ENCODE measurements at places on chromosomes 7 and 10. TPM values are rescaled to one million over a fixed set of nuclear protein-coding genes. Genes with fewer than 3 reads are reported as not detected.

GRCh38 chr7:82507976-82508677, 64.5 kb upstream of the CACNA2D1 start:
- no peaks in the 10 kb centered on the region for H3K36me3 ChIP-seq
- no peak overlapping the region for H3K27ac ChIP-seq
- H3K27me3 ChIP-seq, result no peaks in the 10 kb centered on the region
- H3K4me3 ChIP-seq, result peak overlapping the region; percentile 25

- H3K27ac ChIP-seq, result no peak overlapping the region
- no peak overlapping the region for H3K4me3 ChIP-seq
- no peak for DNase-seq
- no peaks in the 10 kb centered on the region for H3K27me3 ChIP-seq
- no peaks in the 10 kb centered on the region for H3K4me1 ChIP-seq
These were observed 188.4 kb downstream of the CYP26A1 start for GRCh38 chr10:93261961-93262610.

DNA sequence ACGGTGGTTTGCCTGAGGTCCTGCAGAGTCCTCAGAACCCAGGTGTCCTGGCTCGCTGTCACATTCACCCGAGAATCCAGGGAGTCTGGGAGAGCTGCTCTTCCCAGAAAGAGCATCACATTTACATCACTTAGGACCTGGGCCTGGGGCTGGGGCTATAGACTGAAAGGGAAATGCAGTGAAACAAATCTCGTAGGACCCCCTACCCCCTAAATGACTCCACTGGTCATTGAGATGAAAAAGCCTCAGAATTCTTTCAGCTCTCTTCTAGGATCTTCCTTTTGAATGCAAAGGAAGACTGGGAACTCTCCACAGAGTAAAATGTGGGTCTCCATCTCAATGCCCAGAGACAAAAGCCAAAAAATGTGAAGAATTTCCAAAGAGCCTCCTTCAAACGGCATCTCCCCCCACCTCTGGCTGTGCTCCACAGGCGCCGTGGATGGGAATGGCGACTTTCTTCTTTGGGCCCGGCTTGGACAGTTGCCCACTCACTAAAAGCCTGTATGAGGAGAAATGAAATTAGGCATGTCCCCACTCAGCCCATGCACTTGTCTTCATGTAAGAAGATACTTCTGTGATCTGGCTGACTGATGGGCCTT, 49.0 kb upstream of the PODXL start:
- H3K4me1 ChIP-seq, result no peaks in the 10 kb centered on the region
- H3K4me3 ChIP-seq, result no peak overlapping the region
- H3K36me3 ChIP-seq, result no peaks in the 10 kb centered on the region
- no peak for DNase-seq
- no peaks in the 10 kb centered on the region for H3K27me3 ChIP-seq

DNA sequence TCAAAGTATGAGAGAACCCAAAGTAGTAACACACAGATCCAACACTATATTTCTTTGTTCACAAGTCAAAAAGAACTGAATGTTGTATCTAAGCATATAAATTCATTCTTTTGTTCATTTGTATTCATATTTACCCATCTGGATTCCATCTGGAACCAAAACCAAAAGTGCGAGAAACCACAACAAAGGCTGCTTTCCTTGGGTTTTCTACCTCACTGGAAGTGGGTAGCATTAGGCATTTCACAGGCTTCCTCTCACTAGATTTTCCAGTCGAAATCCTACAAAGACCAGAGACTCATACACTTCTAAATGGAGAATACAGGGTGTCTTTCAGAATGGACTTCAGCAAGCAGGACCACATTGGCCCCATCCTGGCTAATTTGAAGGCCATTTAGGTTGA, 109.8 kb upstream of the WNT16 start:
- no peak overlapping the region for H3K4me3 ChIP-seq
- H3K4me1 ChIP-seq, result no peaks in the 10 kb centered on the region
- H3K36me3 ChIP-seq, result no peaks in the 10 kb centered on the region
- no peak overlapping the region for H3K27ac ChIP-seq
- DNase-seq, result no peak

GRCh38 chr7:113832196-113832745, 86.5 kb downstream of the PPP1R3A start:
- H3K27me3 ChIP-seq, result no peaks in the 10 kb centered on the region
- H3K4me3 ChIP-seq, result no peak overlapping the region
- DNase-seq, result no peak
- no peak overlapping the region for H3K27ac ChIP-seq
- H3K4me1 ChIP-seq, result no peaks in the 10 kb centered on the region

- no peaks in the 10 kb centered on the region for H3K4me1 ChIP-seq
- H3K27me3 ChIP-seq, result no peaks in the 10 kb centered on the region
- H3K27ac ChIP-seq, result no peak overlapping the region
- DNase-seq, result no peak
- no peak overlapping the region for H3K4me3 ChIP-seq
These were observed 537.6 kb downstream of the LRMDA start for GRCh38 chr10:75969031-75969430.

- no peaks in the 10 kb centered on the region for H3K36me3 ChIP-seq
- H3K27me3 ChIP-seq, result no peaks in the 10 kb centered on the region
- H3K4me1 ChIP-seq, result no peaks in the 10 kb centered on the region
- DNase-seq, result no peak
These were observed 24.1 kb upstream of the MAT1A start for GRCh38 chr10:80313523-80313922.

DNA sequence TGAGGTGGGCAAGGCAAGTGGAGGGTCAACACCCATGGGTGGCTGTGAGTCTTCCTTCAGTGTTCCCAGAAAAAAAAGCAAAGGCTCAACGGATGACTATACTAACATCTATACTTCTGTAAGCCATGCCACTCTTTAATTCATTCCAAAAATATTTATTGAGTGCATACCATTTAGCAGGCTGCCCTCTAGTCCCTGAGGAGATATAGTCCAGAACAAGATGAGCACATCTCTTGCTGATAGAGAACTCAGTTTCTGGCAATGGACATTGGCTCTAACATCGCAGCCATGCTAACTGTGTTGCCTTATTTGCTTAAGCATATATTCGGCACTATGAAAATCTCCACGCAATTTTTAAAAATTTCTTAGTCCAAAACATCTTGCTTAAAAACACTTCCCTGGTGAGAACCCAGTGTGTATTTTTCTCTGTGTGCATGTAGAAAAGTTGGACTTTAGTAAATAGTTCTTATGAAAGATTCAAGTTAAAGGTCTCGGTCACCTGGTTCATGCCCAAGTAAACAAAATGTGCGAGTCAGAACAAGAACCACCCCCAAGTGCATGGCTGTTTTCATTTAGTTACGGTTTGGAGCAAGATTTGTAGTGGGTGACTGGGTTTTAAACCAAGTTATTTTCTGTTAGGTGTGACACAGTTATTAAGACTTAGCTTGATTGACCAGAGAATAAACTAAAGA, 69.8 kb downstream of the MET start:
- no peaks in the 10 kb centered on the region for H3K27me3 ChIP-seq
- no peak for DNase-seq
- no peak overlapping the region for H3K27ac ChIP-seq
- H3K4me1 ChIP-seq, result no peaks in the 10 kb centered on the region

DNA sequence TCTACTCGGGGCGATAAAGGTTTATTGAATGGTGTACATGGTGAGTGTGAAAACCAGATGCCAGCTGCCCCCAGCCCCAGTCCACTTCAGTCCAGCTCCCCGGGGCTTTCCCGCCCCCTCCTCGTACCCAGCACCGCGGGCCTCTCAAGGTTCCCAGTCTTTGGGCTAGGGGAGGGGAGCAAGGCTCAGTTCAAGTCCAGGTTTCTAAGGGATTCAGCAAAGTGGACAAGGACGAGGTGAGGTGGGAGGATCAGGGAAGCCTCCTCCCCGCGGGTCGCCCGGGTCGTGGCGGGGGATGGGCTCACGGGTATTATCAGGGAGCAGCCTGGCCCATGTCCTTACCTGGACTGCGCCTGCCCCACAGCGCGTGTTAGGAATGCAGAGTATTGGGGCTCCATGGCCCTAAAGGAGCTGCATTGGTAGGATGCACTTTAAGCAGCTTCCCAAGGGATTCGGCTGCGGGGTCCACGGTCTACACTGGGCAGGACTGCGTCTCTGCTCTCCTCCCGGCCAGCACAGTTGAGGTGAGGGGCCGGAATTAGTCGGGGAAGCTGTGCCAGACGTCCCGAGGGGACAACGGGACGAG, 541 bp upstream of the PFKFB3 start:
- H3K27me3 ChIP-seq, result no peaks in the 10 kb centered on the region
- peak overlapping the region; percentile 83 for H3K4me3 ChIP-seq
- peaks cover 19% of the 10 kb centered on the region for H3K4me1 ChIP-seq
- H3K27ac ChIP-seq, result peak overlapping the region; percentile 95

- no peaks in the 10 kb centered on the region for H3K27me3 ChIP-seq
- H3K4me1 ChIP-seq, result no peaks in the 10 kb centered on the region
- no peak for DNase-seq
- no peak overlapping the region for H3K4me3 ChIP-seq
These were observed 1106.8 kb upstream of the LRRTM3 start for GRCh38 chr10:65818990-65819389.

- H3K27me3 ChIP-seq, result no peaks in the 10 kb centered on the region
- H3K36me3 ChIP-seq, result no peaks in the 10 kb centered on the region
- DNase-seq, result no peak
- no peaks in the 10 kb centered on the region for H3K4me1 ChIP-seq
These were observed 38.6 kb downstream of the BPGM start for GRCh38 chr7:134685250-134685649.

GRCh38 chr10:48266528-48266927, 8.0 kb downstream of the FRMPD2 start:
- no peak overlapping the region for H3K27ac ChIP-seq
- no peaks in the 10 kb centered on the region for H3K36me3 ChIP-seq
- H3K27me3 ChIP-seq, result no peaks in the 10 kb centered on the region
- H3K4me3 ChIP-seq, result no peak overlapping the region

TUBAL3 gene
- total RNA-seq, result 1.6 TPM

DNA sequence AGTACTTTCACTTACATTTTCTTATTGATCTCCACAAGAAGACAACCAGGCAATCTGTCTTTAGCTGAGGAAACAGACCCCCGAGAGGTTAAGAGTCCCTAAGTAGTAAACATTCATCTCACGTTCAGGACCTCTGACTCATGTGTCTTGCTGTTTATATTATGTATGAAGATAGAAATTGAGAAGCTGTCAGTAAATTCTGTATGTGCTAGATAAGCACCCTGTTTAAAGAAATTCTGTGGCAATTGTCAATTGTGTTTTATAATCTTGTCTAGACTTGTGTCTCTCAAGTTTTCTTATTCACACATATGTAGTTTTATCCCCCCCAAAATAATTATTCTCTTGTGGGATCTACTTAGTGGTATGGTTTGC, 14.5 kb downstream of the ADK start:
- H3K27me3 ChIP-seq, result no peaks in the 10 kb centered on the region
- no peak overlapping the region for H3K4me3 ChIP-seq
- no peak for DNase-seq
- no peaks in the 10 kb centered on the region for H3K4me1 ChIP-seq
- H3K27ac ChIP-seq, result no peak overlapping the region

DNA sequence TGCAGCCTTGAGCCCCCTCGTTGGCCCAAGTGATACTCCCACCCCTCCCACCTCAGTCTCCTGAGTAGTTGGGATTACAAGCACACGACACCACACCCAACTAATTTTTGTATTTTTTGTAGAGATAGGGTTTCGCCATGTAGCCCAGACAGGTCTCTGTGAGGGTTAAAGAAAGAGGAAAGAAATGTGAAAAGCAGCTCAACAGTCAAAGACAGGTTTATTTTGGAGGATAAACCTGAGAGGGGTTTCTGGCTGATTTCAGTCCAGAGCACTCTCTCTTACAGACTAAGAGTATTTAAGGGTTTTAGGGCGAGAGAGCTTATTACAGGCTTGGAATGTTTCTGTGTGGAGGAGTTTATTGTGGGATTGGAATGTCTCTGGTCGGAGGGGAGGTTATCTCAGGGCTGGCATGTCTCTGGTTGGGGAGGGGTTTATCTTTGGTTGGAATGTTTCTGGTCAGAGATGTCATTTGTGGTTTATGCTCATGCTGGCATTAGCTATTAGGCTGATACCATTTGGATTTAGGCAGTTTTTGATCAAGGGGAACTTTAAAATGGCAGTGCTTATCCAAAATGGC, 26.1 kb upstream of the SNX10 start:
- no peak for DNase-seq
- no peak overlapping the region for H3K27ac ChIP-seq
- H3K36me3 ChIP-seq, result no peaks in the 10 kb centered on the region
- no peaks in the 10 kb centered on the region for H3K4me1 ChIP-seq

AGR3 gene
- total RNA-seq, result 37.3 TPM

ZNF365 gene
- 0.16 TPM for total RNA-seq

BEND7 gene
- 9.9 TPM for total RNA-seq

DNA sequence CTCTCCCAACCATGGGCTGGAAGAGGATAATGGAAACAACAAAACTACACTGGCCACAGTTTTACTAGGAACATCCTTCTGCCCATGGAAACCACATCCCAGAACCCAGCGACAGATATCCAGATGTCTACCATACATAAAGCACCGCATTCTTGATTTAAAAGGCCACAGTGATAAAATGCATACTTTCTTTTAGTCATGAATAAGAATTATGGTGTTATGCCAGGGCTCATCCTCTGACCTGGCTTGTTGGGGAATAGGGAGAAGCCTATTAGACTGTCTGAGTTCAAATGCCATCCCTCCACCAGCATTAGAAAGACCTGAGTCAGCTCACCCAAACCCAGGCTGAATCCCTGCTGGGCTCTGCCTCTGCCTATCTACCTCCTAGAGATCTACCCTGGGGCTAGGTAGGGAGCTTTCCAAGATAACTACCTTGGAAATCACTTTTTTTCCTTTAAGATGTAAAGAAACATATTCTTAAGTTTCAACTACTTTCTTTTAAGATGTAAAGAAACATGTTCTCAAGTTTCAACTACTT, 5.2 kb downstream of the ABCA13 start:
- H3K36me3 ChIP-seq, result no peaks in the 10 kb centered on the region
- no peak for DNase-seq
- no peaks in the 10 kb centered on the region for H3K4me1 ChIP-seq
- no peak overlapping the region for H3K4me3 ChIP-seq
- H3K27ac ChIP-seq, result no peak overlapping the region
- no peaks in the 10 kb centered on the region for H3K27me3 ChIP-seq

DNA sequence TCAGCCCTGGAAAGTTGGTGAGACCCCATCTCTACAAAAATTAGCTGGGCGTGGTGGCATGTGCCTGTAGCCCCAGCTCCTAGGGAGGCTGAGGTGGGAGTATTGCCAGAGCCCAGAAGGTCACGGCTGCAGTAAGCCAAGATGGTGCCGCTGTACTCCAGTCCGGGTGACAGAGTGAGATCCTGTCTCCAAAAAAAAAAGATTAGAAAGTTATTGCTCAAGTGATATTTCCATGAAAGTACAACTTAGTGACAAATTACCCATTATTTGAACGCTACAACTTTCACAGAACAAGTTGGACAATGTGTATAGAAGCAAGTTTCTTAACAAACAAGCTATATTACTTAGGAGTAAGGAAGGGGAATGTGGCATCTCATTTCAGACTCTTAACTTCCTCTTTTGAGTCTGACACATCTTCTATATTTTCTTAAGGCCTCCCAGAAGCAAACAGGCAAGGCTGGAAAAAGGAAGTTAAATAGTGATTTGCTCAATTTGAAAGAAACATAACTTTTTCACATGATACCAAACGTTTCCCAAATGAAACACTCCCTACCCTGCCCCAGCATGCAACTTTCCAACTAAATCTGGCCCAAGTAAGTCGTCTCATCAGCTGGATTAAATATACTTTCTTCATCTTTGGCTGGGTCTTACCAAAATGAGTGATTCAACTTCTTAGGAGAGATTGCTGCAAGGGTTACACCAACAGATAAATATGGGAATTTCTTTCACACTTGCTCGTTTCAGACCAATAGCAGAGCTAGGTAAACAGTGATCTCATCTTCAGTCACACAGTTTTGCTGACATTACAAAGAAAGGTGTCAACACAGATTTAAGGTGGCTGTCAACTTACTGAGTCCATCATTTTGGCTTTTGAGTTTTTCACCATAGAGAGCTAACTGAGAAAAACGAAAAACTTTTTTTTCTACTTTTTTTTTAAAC, 66.3 kb upstream of the KLF6 start:
- no peak overlapping the region for H3K4me3 ChIP-seq
- H3K27me3 ChIP-seq, result no peaks in the 10 kb centered on the region
- peak overlapping the region; percentile 90 for H3K27ac ChIP-seq
- no peaks in the 10 kb centered on the region for H3K4me1 ChIP-seq
- H3K36me3 ChIP-seq, result no peaks in the 10 kb centered on the region

KEL gene
- total RNA-seq, result 4.3 TPM

All from breast epithelium (tissue), 4 donors.